ENCODE measurements at places on chromosomes 4 and X.
A peak's percentile ranks its signal among the peaks of the same experiment; 100 is the strongest.

DNA sequence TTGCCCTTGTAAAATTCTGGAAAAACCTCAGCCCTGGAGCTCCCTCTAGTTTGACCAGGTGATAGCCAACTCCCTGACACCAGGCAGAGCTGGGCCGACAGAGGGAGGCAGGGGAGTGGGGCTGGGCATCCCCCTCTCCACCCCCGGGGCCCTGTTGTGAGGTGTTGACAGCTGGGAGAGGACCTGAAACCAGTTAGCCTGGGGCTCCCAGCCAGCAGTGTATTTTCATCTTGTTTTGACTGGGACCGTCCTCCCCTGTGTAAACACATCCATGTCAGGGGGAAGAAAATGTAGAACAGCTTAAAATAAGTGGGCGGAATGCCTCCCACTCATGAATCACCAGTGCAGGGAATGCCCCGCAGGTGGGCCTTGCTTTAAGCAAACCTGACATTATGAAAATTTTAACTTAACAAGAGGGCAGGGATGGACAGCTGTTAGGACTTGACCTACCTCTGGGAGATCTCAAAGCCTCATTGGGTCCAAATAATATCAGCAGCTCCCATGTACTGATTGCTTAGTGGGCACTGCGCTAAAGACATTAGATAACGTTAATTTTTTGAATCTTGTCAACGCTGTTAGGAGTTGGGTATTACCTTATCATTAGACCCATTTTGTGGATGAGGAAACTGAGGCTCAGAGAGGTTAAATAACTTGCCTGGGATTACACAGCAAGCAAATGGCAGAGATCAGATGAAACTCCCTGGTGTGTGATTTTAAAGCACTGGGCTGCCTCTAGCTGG, 45.9 kb downstream of the TSC22D3 start:
- DNase-seq = peak; percentile 75

- DNase-seq = no peak
Measured at GRCh38 chr4:126633306-126633705, 999.5 kb upstream of the INTU start.

DNA sequence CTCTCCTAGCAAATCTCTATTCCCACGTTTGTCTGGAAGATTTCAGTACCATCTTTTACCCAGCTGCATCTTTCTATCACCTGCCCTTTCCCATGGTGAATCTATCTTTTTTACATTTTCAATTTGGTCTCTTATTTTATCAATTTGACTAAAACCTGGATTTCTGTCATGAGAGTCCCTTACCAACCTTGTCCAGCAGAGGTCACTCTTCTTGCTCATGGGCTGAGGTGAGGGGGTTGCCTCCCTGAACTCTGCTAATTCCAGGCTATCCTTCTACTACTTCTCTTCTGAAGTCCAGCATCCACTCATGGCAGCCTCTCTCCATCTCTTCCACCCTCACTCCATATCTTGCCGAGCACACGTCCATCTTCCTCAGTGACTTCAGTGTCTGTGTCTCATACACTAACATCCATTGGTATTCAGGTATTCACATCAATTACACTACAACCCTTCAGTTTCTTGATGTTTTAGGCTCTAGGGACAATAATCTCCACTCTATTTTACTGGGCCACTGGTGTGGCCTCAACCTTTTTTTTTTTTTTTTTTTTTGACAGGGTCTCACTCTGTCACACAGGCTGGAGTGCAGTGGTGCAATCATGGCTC, 17.8 kb upstream of the ZNF827 start:
- no peak for DNase-seq

DNA sequence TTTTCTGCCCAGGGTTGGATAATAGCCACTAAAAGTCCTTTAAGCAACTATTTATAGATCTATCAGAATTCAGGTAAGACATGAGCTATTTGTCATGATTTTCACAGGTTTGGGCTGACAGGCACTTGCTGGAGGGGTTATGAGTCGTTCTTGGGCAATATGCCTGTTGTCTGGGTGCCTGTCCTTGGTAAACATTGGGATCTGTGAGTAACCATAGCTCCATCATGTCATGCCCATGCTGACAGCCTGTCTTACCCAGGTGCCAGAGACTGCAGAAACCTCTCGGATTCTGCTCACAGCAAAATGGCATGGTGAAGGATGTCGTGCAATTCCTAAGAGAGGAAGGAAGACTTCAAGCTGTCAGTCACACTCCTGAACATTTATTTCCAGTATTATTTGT, 116.0 kb upstream of the PUDP start:
- no peak for DNase-seq

- DNase-seq = no peak
Measured at GRCh38 chrX:118350221-118350620, 4.3 kb downstream of the WDR44 start.

GRCh38 chr4:85952972-85953650, 406.7 kb downstream of the MAPK10 start:
- DNase-seq = no peak

- DNase-seq = no peak
Measured at GRCh38 chr4:123349421-123350190, 47.0 kb upstream of the SPRY1 start.

DNA sequence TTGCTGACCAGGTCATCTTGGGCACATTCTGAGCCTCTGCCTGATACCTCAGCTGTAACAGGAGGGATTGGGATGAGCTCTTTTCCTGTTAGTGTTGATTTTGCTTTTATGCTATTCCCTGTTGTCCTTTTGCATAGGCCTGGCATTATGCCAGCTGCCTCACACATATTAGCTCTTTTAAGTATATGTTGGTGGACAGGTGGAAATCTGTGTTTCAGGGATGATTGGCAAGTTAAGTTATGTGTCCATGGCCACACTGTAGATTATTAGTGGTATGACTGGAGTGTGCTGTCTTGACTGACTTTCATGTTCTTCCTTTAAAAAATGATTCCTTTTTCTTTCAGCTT, 28.9 kb downstream of the NSD2 start:
- DNase-seq = no peak

DNA sequence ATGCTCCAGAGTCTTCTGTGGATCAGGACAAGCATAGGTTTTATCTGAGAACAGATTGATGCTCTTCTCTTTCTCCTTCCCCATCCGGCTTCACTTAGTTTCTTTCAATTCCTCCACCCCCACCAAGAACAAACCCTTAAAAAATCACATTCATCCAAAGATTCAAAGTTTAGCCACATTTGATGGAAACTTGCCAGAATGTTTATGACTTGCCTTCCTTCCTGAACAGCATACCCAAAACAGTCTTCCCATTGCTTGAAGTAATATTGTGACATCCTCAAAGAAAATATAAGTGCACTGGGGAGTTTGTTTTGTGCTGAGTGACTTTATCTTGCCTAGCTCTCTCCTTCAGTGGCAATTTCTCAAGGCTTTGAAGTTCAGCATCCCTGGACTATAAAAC, 83.0 kb downstream of the MAGEB17 start:
- DNase-seq = no peak

GRCh38 chrX:22247169-22247568, 25.5 kb upstream of the CBLL2 start:
- no peak for DNase-seq

DNA sequence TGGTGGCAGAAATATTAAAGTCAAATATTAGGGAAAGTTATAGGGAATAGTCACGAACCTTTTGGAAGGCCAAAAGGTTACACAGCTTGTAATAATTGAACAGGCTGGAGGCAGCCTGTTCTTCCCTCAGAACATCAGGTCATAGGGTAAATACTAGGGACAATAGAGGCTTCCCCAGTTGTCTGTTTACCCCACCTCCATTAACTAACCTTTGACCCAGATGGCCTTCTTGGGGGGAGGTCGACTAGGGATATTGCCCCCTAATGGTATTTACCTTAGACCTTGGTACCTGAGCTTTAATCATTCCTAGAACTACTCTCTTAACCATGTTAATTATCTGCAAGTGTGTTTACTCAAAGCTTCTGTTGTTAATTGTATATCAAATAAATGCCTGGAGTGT, 26.0 kb downstream of the C4orf17 start:
- DNase-seq = no peak

DNA sequence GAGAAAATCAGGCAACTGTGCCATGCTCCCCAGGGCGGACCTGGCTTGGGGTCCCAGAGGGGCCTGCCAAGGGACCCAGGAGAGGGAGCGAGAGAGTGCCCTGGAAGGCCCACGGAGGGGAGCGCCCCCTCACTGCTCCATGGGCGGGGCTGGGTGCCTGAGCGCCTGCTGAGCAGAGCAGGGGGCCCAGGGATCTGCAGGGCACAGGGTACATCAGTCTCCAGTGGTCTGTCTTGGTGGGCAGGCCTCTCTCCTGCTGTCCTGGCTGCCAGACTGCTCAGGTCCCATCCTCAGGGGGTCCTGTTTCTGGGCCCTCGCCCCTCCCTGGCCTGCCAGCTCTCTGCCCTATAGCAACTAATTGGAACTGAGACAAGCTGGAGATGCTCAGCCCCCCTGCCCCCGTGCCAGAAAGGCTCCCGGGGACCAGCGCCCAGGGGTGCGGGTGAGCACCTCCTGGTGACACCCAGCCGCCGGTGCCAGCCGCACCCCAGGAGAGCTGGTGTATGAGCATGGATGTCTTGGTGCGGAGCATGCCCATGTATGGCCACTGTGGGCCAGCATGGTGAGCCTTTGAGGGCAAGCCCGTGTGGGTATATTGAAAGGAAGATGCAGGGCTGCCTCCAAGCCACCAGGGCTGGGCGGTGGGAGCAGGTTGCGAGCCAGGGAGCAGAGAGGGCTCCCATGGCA, 1.3 kb downstream of the BGN start:
- DNase-seq = no peak

- no peak for DNase-seq
Measured at GRCh38 chrX:1106478-1107210, 105.8 kb downstream of the CRLF2 start.

DNA sequence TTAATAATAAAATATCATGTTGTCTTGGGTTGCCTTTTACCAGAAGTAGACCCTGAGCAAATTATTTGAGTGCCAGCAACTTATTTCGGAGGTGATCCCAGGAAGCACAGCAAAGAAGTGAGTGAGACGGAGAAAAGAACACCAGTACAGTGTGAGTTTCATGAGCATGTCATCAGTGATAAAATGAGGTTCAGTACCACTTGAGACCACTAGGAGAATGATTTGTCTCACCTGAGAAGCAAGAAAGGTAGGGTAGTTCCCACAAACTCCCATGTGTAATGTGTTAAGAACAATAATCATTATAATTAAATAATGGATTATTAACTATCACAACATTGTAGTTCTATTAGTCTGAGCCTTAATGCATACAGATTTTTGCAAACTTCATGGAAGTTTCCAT, 112.8 kb upstream of the DMD start:
- no peak for DNase-seq

DNA sequence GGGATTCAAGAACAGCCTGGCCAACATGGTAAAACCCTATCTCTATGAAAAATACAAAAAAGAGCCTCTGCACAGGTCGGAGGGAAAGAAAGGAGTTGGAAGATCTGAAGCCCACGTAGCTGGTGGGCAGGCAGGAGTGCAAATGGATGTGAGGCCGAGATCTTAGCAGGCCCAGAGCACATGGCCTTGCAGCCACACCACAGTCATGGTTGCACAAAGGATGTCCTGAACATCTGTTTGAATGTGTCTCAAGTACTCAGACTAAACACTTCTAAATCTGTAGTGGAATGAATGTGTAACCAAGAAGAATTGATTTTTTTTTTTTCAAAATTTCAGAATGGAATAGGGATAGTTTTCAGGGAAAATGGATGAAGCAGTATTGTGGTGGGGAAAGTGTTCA, 10.8 kb downstream of the CA5B start:
- DNase-seq = no peak

DNA sequence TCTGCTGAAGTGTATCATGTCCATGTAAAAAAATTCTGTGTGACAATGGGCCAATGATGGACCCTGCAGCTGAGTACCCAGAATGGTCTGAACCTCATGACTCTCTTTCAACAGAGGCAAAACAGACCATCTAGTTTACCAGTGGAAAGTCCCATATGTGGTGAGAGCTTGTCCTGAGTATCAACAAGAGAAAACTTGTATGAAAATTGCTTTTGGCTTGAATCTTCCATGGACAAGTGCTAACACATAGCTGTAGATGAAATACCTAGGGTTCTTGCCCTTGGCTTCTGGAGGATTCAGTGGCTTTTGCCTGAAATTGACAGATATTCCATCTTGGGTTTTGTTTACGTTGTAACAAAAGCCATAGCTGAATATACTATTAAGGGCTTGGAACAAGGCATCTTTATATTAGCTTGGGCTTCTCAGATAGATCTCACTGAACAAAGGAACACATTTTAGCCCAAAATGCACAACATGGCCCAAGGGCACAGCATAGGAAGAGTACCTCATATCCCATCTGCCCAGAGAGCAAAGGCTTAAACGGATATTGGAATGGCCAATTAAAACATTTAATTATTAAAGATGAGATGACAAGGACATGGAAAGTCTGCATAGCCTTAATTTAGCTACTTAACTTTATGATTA, 128.5 kb upstream of the HPGD start:
- no peak for DNase-seq

- no peak for DNase-seq
Measured at GRCh38 chr4:89878611-89879010, 16.0 kb upstream of the MMRN1 start.

- no peak for DNase-seq
Measured at GRCh38 chr4:3362431-3363287, 69.8 kb downstream of the RGS12 start.

- DNase-seq = no peak
Measured at GRCh38 chrX:111560801-111561200, 49.4 kb downstream of the SERTM2 start.

DNA sequence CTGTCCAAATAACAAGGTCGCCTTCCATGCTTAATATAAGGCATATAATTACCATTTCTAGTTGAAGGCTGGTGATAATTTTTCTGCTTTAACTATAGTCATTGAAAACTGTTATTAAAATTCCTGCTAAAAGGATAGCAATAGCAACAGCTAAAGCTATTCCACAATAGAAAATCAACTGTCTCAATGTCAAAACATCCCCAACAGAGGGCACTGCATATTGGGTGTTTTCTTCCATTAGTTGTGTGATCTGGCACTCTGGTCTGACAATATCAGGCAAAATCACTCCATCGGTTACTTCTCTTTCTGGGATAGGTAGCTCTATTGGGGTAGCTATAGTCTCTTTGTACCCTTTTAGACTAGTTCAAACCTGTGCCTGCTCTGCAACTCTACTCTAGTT, 53.5 kb downstream of the TMPRSS11F start:
- DNase-seq = no peak

DNA sequence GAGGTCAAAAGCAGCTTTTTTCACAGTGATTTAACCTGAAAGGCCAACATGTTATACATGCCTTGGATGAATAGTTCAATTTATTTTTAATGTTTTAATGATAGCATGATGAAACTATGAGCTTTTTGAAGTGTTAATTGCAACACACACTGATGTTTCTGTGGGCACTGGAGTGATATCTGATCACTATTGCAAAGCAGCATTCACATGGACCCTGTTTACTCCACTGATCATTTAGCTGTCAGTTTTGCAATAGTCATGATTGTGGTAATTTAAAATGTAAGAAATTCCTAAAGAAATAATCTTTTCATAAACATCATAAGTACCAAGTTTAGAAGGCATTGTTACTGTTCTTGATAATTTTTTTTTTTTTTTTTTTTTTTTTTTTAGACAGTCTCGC, 74.1 kb downstream of the ARSJ start:
- no peak for DNase-seq

GRCh38 chr4:98963538-98964433, 31.7 kb upstream of the METAP1 start:
- no peak for DNase-seq

GRCh38 chr4:176789955-176790354, 2.8 kb downstream of the VEGFC start:
- DNase-seq = no peak

Data from left ventricle myocardium superior (tissue), 1 donor.